ENCODE measurements at places on chromosomes 7 and 10.

DNA sequence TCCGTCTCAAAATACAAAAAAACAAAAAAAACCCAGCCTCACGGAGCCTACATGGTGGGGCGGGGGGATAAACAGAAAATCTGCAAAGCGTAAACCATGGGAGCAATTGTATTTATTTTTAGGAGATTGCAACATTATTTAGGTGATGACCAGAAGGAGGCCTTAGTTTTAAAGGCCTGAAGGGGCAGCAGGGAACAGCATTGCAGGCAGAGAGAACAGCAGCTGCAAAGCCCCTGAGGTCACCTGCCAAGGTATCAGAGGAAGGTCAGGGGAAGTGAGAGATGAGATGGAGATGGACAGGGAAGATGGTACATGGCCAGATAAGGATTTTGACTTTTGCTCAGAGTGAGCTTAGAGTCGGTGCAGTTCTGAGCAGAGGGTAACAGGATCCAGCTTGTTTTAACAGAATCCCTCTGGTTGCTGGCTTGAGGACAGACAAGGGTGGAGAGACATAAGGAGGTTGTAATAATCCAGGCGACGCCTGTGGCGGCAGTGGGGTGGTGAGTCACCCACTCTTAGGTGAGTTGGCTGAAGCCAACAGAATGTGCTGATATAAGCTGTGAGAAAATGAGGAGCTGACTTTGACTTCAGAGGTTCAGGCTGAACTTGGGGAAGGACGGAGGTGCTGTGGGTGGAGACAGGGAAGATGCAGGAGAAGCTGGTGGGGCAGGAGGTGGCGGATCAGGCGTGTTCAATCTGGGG is 82.3 kb upstream of the GTF2I start:
- no peak for DNase-seq

- DNase-seq = peak; percentile 24
Observed at GRCh38 chr10:73167458-73167782, 388 bp downstream of the ECD start.

- no peak for DNase-seq
Observed at GRCh38 chr7:123455965-123456470, 78.4 kb downstream of the IQUB start.

- no peak for DNase-seq
Observed at GRCh38 chr7:35389636-35390035, 135.7 kb upstream of the TBX20 start.

DNA sequence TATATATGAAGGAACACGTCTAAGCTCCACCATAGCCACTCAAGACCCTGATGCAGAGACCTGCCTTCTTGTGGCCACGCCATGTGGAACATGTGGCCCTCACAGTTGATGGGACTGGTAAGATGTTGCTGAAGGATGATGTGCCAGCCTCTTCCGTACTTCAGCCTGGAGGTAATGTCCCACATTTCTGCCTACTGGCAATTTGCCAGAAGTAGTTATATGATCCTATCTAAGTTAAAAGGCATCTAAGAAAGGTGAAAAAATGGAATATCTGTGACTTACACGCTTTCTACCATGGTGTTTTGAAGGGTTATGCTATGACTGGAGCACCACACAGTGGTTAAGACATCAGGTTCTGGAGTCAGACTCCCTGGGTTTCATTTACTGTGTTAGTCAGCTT is 948.7 kb upstream of the GHITM start:
- no peak for DNase-seq

- no peak for DNase-seq
Observed at GRCh38 chr7:71527213-71527612, 395.3 kb downstream of the GALNT17 start.

DNA sequence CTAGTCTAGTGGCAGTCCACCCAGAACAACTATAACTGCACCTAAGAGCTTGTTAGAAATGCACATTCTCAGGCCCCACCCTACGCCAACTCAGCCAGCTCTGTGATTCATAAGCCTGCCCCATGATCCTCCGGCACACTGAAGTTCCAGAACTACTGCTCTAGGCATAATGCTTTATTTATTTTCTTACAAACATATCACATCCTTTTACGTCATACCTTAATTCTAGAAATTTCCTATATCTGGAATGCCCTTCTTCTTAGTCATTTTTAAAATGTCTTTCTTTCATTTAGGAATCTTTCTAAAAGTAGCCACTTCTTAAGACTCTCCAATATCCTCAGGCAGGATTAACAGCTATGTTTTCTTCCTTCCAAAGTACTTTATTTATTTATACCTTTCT is 480.1 kb downstream of the INHBA start:
- DNase-seq = no peak

GRCh38 chr7:55254596-55255495 is 110.3 kb upstream of the LANCL2 start:
- peak; percentile 54 for DNase-seq

GRCh38 chr10:23512355-23513058 is 73.6 kb downstream of the OTUD1 start:
- no peak for DNase-seq

- no peak for DNase-seq
Observed at GRCh38 chr10:5373307-5373706, 8.5 kb downstream of the UCN3 start.

DNA sequence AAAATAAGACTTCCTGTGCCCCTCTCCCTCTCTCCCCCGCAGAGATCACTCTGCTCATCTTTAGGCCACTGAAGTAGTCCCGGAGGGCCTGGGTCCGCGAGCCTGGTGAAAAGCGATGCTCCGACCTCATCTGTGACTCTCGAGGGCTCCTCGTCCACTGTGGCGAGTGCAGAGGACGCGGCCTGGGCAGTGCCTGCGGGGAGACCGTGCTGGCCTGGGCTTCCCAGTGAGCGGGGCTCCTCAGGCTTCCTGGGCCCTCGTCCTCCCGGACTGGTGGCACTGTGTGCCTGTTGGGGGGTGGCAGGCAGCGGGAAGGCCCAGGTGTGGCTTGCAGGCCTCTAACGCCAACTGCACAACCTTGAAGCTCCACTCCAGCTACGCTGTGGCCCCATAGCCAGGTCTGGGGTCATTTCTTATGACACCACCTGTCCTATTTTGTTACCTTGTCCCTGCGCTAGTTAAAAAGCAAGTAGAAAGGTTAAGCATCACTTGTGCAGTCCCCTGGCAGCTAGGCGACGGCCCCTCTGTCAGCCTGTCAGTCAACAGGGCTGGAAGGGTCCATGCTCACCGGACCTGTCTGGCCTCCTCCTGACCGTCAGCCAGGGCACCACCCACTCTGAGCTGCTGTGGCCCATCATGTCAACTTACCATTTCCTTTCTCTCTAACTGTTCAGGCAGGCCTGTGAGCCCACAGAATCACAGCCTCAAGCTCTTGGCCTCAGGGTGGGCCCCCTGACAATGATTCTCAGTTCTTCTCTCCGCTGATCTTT is 20.5 kb downstream of the MNX1 start:
- DNase-seq = no peak

DNA sequence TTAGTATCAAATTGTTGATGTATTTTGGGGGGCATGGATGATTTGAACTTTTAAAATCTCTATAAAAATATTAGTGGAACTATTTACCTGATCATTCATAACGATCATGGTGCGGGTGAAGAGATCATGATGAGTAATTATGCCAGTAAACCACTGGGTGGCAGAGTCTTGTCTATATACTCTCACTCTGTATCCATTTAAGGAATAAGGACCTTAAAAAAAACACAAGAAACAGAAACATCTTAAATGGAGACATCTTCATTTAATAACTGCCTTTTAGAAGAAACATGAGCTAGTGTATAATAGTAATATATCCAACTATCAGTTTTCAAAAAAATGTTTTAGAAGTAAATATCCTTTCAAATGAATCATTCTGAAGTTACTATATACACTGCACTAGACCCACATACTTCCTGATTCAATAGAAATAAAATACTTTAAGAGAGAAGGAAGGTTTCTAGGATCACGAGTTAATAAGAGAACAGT is 84.0 kb downstream of the NRBF2 start:
- DNase-seq = peak; percentile 47

GRCh38 chr7:113144817-113145216 is 26.5 kb upstream of the SMIM30 start:
- DNase-seq = no peak
